ENCODE measurements at places on chromosomes 4 and X. TPM values are rescaled to one million over a fixed set of nuclear protein-coding genes. Genes with fewer than 3 reads are reported as not detected.

- no peak for DNase-seq
Measured at GRCh38 chr4:17168571-17168970, 270.1 kb upstream of the LDB2 start.

- no peak for DNase-seq
Measured at GRCh38 chrX:53768865-53769264, 82.3 kb upstream of the HUWE1 start.

GRCh38 chrX:47360423-47361179 lies 9.8 kb upstream of the ZNF157 start:
- no peak for DNase-seq

- DNase-seq, result no peak
Measured at GRCh38 chrX:53362449-53362848, 60.0 kb downstream of the SMC1A start.

- DNase-seq, result no peak
Measured at GRCh38 chr4:143396695-143397094, 60.0 kb downstream of the GAB1 start.

DNA sequence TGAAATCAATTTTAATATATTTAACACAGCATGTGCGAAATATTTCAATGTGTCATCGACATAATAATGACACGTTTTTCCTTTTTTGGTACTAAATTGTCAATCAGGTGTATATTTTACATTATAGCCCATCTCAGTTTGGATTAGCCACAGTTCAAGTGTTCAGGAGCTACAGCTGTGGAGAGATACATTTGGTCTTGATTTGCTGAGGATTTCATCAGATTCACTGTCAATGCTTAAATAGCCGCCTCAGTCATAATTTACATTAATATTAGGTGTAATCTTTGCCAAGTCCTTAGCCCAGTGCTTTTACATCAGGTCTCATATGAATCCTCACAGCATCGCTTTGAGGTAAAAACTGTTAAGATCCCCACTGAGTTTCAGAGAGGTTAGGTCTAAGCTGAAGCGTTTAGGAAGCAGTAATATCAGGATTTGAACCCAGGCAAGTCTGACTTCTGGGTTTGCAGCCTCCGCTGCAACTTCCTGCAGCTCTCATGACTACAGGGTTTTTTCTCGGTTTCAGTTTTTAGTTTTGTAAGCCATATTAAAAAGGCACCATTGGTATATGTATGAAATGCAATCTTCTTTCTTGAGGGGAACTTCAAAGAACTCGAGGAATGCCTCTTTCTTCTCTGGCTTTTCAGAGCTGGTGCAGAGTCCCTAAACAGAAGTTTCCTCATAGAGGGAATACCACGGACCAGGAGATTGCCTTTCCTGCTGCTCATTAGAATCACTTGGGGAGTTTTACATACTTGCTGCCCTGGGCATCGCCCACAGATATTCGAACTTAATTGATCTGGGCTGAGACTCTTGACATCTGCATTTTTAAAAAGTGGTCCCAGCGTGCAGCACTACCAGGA lies 6.4 kb downstream of the MTM1 start:
- DNase-seq, result no peak

DNA sequence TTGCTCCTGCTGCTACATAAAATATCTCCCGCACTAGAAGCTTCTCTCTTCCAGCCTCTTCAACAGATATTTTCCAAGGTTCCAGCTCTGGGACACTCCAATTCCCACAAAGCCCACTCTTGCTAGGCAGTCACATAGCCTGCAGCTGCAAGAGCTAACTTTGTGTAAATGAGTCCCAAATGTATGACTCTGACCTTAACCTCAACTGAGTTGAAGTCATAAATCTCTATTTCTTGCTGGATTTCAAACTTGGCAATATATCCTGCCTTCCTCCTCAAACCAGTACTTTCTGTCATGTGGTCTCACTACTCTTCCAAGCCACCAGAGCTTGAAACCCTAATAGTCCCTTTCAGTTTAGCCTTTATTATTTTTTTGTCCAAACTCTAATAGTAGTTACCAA lies 315.4 kb upstream of the GRIA3 start:
- DNase-seq, result no peak

- DNase-seq, result peak; percentile 61
Measured at GRCh38 chr4:6250235-6250983, 19.2 kb upstream of the WFS1 start.

DNA sequence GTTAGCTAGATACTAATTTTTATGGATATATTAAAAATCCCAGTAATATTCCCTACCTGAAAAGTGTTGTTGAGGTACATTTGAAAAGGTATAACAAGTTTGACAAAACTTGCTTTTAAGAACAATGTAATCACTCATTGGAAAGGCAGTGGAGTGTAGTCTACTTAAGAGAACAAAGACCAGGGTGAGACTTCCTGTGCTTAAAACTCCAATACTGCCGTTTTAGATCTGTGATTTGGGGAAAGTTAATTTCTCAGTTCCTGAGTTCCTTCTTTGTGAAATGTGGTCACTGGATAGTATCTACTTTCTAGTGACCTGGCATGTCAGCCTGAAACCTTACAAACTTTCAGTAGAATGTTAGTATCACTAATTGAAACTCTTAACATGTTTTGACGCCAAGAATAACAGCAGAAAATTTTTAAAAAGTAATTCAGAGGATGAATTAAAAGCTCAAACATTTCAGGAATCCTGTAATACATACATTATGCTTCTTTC lies 56.8 kb downstream of the PCDH7 start:
- no peak for DNase-seq

- DNase-seq, result no peak
Measured at GRCh38 chrX:31038575-31039326, 33.1 kb downstream of the FTHL17 start.

DNA sequence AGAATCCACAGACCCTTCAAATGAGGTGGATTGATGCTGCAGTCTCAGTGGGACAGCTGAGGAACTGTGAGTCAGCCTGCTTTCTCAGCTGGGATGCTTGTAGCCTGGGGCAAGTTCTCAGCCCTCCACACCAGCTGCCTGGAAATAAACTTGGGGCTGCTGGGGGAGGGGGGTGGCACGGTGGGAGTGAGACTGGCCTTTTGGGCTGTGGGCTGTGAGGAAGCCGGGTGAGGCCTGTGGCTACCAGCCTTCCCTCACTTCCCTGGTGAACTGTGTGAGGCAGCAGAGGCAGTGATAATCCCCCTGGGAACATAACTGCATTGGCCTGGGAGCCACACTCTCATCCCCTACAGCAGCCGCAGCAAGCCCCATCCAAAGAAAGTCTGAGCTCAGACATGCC lies 114.5 kb upstream of the GUCY1A1 start:
- DNase-seq, result no peak

DNA sequence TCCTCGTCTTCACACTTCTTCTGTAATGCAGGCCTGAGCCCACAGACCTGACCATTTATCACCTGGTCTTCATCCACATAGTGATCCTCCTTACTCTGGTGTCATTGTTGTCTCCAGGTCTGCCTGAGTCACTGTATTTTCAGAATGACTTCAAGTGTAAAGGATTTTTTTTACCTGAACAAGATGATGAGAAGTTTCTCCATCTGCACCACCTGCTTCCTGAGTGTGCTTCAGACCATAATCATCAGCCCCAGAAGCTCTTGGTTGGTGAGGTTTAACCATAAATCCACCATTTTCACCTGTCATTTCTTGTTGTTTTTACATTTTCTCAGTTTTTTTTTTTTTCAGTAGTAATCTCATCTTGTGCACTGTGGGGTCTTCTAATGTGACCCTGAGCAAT lies 39.0 kb downstream of the WDR13 start:
- DNase-seq, result no peak

DNA sequence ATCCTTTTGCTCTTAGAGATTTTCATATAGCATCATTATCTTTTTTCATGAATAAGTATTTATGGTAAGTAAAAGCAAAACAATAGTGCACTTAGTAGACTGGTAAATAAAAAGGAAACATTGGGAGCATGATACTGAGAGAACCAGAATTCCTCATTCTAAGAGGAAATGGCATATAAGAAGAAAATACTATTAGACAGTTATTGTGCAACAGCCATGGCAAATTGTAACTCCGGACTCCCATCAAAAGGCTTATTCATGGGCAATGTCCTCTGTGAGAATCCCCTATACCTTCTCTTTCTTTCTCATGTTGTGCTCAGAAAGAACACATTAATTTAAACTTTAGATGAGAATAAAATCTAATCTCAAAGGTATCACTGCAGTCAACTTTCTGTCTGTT lies 42.4 kb downstream of the SPATA18 start:
- DNase-seq, result no peak

- DNase-seq, result no peak
Measured at GRCh38 chr4:92035666-92036065, 268.1 kb upstream of the GRID2 start.

DNA sequence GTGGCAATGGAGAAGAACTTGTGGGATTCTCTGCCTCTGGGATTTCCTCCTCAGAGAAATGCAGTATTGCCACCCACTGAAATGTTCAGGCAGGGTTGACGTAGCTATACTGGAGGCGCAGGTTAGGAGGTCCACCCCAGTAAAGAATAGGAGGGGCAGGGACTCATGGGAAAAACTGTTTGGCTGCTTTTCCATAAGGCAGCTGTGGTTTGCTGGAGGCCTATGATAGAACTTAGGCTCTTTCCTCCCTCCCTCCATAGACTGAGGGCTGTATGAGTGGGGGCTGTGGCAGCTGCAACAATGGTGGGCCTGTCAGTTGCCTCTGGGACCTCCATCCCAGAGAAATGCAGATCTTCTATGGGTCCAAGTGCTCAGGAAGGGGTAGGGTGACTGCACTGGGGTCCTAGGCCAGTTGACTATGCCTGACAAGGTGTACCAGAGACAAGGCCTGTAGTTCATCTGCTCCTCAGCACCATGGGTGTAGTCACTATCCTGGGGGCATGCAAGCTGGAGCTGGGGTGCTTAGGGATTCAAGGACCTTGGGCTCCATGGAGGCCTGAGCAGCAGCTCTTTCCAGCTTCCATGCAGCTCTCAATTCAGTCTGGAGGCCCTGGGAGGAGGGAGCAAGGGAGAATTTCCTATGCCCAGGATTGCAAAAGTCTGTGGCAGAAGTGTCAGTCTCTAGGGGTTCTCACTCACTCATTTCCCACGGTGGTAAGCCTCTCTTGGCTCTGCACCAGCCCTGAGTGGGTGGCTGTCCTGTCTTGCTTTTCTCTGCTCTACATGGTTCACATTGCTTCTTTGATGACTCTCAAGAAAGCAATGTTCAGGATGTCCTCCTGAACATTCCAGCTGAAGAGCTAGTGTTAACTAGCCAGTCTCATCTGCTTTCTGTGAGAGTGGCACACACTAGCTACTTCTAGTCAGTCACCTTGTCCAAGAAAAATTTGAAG lies 353.0 kb downstream of the IDS start:
- DNase-seq, result no peak

- no peak for DNase-seq
Measured at GRCh38 chrX:24424948-24425347, 40.1 kb upstream of the PDK3 start.

DNA sequence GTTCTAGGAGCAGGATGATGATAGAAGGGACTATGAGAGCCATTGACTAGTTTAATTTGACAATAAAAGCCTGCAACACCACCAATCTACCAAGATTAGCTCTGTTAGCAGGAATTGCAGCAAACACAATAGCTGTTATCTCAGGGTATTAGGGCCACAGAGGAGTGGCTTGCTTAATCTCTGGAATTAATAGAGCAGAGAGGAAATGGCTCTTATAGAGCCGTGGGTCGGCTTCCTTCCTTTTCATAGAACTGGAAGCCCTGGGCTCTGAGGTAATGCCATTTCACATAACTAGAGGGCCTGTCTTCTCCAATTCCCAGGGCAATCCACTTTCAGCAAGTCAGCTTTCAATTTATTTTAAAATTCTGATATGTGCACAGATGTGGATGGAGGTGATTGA lies 83.0 kb downstream of the MAMLD1 start:
- no peak for DNase-seq

Gene SMR3B
- total RNA-seq, result not detected

Gene TBC1D8B
- total RNA-seq, result 8.9 TPM

Gene COL4A6
- 0.28 TPM for total RNA-seq

Gene TIGD4
- total RNA-seq, result 0.33 TPM

Gene PDZD4
- 37.2 TPM for total RNA-seq

Gene SORCS2
- total RNA-seq, result 0.15 TPM

Gene ZBED1
- 23.9 TPM for total RNA-seq

Gene KLB
- not detected for total RNA-seq

Gene CFAP299
- total RNA-seq, result not detected

Gene PRAF2
- 36.3 TPM for total RNA-seq
